Uterine smooth muscle cell (primary cell): ENCODE measurements at places on chromosomes 5 and 9. TPM values are rescaled to one million over a fixed set of nuclear protein-coding genes. Genes with fewer than 3 reads are reported as not detected.

The TLN1 gene
- total RNA-seq, result 584 and 593 TPM in 2 replicates

The PGM5 gene
- 61.4 and 74.4 TPM in 2 replicates for total RNA-seq

The GRXCR2 gene
- total RNA-seq, result not detected in 2 replicates

The CMYA5 gene
- total RNA-seq, result 3.0 and 3.7 TPM in 2 replicates

The HNRNPH1 gene
- total RNA-seq, result 519 and 777 TPM in 2 replicates

The PRSS3 gene
- total RNA-seq, result 22.4 and 82.3 TPM in 2 replicates
